SHP77 treated with DMSO at 0.1 percent for 48 hours (cell line): ENCODE measurements at places on chromosomes 4 and X.

GRCh38 chr4:182885022-182885737 is 32.0 kb downstream of the DCTD start:
- DNase-seq, result no peak

DNA sequence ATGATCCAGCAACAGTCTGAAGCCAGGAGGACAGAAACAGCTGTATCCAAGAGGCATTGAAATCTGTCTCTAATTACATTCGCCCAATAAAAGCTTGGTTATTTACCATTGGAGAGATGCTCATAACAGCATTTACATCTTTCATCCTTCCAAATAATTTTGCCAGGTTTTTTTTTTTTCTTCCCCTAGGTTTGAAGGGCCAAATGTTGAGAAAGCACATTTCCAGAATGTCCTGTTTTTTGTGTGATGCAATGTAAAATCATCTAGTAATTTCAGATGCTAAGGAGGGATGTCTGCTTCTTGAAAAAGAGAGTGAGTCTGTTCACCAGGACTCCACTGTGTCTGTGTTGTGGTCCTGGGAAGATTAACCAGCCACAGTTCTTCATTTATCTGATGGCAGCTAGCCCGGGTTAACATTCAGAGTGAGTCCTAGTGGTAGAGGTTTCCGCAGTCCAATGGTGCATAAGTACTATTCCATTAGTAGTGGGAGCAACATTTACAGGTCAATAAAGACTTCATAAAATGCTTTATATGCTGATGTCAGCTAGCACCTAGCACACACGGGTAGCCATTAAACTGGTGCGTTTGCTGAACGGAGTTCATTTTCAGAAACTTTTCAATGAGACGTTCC is 406.8 kb downstream of the STIM2 start:
- no peak for DNase-seq

DNA sequence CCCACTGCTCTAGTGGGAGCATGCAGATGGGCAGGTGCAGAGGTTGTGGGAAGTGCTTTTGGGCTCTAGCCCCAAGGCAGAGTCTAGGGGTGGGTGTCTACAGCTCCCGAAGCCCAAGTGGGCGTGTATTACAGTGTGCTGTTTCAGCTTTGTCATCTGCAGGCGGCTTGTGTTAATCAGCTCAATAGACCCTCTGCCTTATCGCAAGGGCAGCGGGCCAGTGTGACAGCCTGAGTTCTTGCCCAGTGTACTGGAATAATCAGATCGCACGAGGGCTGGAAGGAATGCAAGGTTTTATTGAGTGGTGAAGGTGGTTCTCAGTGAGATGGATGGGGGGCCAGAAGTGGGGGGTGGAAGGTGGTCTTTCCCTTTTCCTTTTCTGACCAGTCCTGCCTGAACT is 529.4 kb upstream of the AMOT start:
- no peak for DNase-seq

GRCh38 chrX:69793260-69793935 is 177.5 kb downstream of the EDA start:
- DNase-seq, result no peak

DNA sequence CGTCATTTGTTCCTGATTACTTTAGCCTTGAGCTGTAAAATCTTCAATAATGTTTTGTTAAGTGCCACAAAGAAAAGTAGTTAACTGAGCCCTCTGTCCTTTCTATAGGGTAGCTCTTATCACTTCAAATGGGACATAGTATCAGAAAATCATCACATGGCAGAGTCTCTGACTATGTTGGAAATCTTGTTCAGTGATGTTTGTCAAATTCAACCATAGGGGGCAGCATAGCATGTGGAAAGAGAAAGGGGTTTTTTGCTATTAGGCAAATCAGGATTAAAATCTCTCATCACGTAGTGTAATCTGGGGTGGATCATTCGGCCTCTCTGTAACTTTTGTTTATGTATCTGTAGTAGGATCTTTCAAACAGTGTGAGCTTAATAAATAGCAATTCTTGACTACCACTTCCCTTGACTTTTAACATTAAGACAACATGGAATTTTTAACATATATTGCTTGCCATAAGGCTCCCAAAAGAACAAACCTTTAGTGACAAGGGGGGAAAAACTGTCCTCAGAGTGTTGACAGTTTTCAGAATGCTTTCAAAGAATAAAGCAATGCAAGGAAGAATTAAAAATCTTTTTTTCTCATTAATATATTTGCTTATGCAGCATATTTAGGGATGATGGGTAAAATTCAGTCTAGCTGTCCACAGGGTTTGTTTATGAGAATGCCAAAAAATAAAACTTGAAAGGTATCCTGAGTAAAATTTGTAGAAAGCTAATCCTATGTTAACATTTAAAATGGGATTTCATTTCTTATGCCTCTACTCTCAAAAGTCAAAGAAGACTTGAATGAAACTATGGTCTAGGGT is 127.2 kb downstream of the FBXW7 start:
- DNase-seq, result no peak

GRCh38 chr4:150310159-150310895 is 232.1 kb downstream of the DCLK2 start:
- no peak for DNase-seq

DNA sequence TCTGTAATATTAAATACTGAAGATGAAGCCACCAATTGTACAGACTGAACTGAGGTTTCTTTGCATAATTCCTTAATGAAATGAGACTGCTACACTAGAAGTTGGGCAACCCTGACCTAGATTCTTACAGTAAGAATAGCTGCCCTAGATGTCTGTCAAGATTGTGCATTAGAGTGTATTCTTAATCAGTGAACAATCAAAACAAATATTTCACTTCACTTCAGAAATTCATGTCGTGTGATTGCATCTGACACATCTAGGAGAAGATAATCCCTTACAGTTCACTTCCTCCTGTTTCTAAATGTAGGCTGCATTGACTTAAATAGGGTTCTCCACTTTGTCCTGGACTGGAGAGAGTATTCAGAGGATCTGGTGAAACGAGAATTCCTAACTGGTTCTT is 283.1 kb downstream of the HNRNPD start:
- no peak for DNase-seq

- DNase-seq, result no peak
These were observed 58.2 kb downstream of the WDR17 start for GRCh38 chr4:176123710-176124407.

- no peak for DNase-seq
These were observed 59.3 kb downstream of the PSAPL1 start for GRCh38 chr4:7375427-7375826.

- DNase-seq, result no peak
These were observed 19.7 kb upstream of the SPON2 start for GRCh38 chr4:1192091-1192492.

DNA sequence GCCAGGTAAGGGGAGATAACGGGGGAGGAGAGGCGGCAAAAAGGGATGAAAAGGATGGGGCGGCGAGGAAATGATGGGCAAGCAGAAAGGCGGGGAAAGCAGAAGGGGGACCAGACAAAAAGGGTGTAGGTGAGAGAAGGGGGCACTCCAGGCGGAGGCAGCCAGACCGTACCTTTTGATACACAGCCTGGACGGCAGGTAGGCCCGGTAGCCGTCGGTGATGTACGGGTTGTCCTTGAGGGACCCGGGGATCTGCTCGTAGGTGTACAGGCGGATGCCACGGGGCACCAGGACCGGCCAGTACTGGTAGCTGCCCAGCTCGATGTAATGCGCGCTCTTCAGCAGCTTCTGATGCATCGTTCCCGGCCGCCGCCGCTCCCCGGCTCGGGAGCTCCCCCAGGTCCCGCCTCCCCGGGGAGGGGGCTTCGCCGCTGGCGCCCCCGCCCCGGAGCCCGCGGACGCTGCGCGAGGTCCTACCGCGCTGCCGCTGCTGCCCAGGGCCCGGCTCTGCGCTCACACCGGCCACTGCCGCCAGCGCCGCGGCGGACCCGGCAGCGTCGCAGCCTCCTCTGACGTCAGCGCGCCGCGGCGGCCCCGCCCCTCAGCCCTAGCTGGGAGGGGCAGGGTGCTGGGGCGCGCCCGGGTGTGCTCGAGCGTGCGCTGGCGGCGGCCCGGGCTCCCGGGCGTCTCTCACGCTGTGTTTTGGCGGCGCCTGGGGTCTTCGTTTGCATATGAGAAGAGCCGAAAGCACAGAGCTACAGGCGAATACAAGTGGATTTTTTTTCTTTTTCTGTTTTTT is at the start of gene PAQR3:
TSS of gene PAQR3 (minus strand) at position 571 of the 799 bp plus-strand sequence. CDS start at position 357, 214 bp downstream.
- DNase-seq, result peak; percentile 78

DNA sequence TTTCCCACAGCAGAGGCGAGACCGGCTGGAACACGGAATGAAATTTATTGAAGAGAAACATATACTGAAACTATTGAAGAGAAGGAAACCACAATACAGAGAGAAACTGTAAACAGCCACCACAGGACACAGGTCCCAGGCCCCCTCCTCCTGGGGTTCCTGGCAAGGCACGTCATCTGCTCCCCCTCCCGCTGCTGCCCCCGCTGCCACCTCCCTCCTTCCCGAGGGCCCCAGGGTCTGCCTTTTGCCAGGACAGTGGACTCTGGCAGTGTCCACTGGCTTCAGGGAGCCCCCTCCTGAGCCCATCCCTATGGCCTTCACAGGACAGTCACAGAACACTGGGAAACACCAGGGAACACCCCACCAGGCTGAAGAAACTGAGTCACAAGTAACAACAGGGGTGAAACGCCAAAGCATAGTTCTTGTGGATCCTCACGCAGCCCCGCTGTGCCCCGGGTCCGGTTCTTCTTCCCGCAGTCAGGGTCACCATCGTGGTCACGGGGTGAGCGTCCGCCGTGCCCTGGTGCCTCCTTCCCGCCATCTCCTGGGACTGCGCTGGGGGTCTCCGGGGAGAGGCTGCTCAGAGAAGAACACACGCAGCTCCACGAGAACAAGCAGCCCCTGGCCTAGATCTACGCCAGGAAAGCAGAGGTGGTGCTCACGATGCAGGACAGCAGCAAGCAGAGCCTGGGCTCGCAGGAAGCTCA is 5.4 kb downstream of the PNMA6E start:
- no peak for DNase-seq

DNA sequence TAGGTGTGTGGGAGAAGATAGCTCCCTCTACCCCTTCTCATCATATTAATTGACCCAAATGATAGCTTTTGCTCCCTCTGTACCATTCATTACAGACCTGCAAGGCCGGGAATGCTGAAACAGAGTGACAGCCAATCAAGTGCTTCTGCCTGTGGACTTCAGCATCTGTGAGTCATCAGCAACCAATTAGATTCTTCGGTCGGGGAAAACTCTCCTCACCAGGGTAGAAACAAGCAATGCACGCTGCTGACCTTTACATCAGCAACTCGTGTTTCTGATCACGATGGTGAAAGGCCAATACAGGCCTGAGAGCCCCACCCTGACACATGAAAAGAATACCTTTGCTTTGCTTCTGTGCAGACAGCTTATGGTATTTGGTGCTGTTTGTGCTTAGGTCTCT is 347.2 kb upstream of the DDX53 start:
- DNase-seq, result peak; percentile 27

DNA sequence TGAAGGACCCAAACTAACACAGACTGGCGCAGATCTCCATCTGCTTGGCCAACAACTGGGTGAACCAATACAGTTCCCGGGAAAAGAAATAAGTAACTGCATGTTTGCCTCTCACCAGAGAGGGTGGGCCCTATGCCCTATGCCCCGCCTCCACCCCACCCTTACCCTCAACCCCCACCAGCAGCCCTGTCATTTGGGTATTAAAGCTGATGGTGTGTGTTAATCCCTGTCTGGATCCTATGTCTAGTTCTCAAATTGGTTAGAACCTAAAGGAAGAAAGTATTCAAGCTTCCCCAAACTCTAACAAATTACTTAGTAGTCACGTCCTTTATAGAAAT is 19.0 kb downstream of the SMPX start:
- no peak for DNase-seq

- no peak for DNase-seq
These were observed 74.4 kb downstream of the CENPC start for GRCh38 chr4:67470871-67471270.

DNA sequence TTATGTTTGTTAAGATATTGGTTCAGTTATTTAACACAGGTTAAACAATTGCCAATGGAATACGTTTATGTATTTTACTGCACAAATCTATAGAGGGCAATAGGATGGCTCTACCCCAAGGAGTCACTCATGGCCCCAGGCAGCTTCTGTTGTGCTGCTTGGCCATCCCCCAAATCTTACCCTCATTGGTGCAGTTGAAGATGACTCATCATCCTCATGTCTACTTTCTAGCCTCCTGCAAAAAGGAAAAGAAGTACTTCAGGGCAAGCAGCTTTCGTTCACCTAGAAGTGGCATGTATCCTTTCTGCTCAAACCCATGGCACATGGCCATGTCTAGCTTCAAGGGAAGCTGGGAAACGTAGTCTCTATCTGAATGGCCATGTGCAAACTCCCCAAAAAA is 14.2 kb downstream of the PHOX2B start:
- no peak for DNase-seq

- no peak for DNase-seq
These were observed 1487.3 kb downstream of the PCDH7 start for GRCh38 chr4:32207456-32207855.

GRCh38 chr4:86927843-86928395 is 6.9 kb upstream of the AFF1 start:
- peak; percentile 32 for DNase-seq

DNA sequence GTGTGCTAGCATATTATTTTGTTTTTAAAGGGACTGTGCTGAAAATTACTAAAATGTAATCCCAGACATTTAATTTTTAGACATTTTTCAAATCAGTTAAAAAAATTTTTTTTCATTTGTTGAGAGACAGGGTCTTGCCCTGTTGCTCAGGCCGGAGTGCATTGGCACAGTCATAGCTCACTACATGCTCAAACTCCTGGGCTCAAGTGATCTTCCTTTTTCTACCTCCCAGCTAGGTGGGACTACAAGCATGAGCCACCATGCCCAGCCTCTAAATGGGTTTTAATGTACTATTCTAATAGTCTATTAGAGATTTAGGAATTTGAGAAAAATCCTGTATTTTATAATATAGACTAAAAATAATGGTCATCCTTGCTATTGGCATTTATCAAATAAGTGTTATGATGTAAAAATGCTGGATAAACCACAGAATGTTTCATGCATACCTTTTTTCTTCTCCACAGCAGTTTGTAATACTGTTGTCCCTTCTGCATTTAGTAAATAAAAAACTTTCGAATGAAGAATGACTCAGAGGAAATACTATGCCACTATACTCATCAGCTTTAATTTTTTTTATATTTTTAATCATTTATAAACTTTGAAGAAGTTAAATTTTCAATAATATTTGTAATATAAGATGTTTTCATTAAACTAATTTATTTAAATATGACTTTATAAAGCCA is 29.9 kb downstream of the CPEB2 start:
- DNase-seq, result no peak

- DNase-seq, result no peak
These were observed 3.1 kb downstream of the PGAM4 start for GRCh38 chrX:77966361-77966760.
